ENCODE measurements at places on chromosomes 5 and 9. TPM values are rescaled to one million over a fixed set of nuclear protein-coding genes. Genes with fewer than 3 reads are reported as not detected.

- peak; percentile 48 for DNase-seq
Observed at GRCh38 chr5:181189363-181189961, 15.5 kb downstream of the TRIM7 start.

DNA sequence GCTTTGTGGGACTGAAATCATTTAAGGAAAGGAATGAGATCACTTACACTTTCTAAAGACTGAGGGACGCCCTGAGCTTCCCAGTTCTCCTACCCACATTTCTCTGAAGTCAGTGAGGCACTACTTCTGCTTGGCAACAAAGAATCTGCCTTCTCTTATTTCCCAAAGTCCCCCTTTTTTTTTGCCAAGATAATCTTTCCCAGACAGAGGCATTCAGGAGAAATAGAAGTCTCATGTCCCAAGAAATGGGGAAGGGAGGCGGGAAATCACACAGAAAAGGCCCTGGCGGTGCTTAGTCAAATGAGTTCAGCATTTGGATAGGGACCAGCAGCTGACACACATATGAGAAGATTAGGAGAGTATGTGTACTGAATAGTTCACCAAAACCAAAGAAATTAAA is 159.7 kb downstream of the MUSK start:
- DNase-seq: peak; percentile 17

DNA sequence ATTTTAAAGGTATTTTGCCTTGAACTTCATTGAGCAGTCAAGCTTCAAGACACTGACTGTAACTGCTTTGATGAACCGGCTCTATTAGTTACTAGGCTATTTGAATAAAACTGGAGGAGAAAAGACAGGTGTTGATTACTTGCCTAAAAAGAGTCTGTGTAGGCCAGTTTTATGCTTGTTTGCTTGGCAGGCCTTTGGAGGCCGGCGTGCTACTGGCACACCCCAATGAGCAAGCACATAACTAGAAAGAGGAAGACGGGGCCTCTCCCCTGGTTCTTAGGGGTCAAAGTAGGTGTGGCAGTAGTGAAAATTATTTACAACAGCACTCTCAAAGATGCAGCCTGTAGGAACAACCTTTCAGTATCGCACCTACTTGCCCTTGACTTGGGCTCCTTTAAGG is 2.1 kb upstream of the ZFR start:
- DNase-seq: peak; percentile 20

The CCNI2 gene
- total RNA-seq: 1.4 TPM

DNA sequence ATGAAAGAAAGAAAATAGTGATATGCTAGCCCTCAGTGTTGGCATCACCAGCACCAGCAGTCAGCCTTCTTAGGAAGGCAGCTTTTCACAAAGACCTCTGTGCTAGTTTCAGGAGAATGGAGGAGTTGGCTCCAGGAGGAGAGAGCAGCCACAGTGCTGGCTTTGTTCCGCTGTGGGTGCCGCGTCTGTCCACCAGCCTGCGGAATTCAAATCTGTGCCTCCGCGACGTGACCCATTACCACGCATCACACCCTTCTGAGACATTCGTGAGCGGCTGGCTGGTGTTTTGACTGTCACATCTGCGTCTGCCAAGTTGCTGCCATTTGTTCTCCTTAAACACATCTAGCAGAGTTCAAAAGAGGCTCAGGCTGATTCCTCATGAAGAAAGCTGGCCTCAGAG is 34.4 kb downstream of the SNX18 start:
- DNase-seq: no peak

- no peak for DNase-seq
Observed at GRCh38 chr9:19026375-19026774, 6.6 kb downstream of the SAXO1 start.

DNA sequence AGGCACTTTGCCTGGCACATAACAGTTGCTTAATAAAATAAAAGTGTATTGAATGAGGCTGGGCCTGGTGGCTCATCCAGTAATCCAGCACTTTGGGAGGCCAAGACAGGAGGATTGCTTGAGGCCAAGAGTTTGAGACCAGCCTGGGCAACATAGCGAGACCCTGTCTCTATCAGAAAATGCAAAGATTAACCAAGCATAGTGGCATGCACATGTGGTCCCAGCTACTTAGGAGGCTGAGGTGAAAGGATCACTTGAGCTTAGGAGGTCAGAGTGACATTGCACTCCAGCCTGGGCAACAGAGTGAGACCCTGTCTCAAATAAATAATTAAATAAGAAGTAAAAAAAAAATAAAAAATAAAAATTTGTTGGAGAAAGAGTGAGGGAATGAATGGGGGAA is 21.2 kb downstream of the TNFAIP8 start:
- DNase-seq: no peak

The PHF24 gene
- total RNA-seq: 0.08 TPM
